ENCODE measurements at places on chromosomes 6 and 20.

DNA sequence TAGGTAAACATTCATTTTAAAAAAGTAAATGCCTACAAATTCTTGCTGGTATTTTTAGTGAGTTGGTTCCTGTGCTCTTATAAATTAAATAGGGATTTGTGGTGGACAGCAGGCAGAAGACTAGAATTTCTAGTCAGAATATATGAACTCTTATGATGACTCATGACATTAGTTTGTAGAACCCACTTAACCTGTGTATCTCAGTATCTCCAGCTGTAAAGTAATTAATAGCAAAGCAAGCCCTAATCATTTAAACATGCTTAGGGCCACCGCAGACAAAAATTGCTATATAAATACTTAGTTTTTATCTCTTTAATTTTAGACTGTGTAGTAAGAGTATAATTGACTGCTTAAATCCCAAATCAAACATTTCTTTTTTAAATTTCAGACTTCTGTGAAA, 2.4 kb downstream of the FAM135A start:
- no peak for DNase-seq

- DNase-seq: no peak
Measured at GRCh38 chr20:37389844-37390275, 43.9 kb downstream of the SRC start.

DNA sequence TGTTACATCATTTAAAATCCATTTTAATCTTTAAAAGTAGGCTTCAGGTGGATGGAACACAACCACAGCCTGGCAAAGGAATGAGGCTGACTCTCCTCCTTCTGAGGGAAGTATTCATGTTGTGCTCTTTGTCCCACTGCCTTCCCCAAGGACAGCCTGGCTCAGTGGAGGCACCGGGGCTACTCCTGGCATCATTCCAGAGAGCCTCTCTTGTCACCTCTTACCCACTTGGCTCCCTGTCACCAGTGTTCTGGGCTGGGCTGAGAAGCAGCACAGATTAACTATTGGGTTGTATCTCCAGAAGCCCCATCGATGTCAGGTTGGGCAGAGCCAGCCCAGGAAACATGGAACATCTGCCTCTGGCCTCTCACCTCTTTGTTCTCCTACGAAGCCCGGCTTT, 10.7 kb upstream of the TP53INP2 start:
- no peak for DNase-seq

- DNase-seq: no peak
Measured at GRCh38 chr6:31860349-31860748, 2.3 kb downstream of the NEU1 start.

DNA sequence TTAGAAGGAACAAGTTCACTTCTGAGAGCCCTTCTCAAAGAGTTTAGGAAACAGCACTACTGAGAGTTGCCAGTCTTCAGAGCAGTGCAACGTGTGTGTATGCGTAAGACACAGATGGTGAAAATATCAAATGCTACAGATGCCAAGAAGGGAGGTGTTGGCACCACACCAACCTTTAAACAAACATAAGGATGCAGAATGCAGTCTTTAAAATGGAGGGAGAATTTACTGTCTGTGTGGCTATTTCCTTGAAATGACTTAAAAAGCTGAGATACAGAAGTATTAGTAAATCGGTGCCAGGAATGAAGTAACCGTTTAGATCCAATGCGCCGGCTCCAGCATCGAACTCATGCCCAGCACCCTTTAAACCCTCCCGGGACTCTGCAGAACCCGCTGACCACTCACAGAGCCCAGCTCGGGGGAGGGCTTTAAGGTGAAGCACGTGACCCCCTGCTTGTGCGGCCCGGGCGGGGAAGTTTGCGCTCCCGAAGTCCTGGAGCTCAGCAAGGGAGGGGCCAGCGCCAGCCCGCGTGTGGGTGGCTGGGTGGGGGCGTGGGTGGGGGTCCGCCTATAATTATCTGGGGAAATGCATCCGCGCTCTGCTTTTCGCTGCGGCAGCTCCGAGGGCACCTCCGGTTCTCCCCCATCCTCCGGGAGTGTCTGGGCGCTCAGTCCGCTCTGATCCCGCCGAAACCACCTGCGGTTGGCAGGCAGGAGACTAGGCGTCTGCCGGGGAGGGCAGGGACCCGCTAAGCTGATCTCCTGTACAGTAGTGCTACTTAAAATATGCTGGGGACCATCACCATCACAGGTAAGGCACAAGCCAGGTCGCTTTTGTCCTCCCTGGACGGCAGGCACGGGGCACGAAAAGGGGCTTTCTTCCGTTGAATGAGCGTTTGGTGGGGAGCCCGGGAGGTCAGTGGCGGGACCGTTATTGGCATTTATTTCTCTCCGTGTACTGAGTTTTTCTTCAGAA, 66.0 kb downstream of the ZBTB2 start:
- DNase-seq: no peak

DNA sequence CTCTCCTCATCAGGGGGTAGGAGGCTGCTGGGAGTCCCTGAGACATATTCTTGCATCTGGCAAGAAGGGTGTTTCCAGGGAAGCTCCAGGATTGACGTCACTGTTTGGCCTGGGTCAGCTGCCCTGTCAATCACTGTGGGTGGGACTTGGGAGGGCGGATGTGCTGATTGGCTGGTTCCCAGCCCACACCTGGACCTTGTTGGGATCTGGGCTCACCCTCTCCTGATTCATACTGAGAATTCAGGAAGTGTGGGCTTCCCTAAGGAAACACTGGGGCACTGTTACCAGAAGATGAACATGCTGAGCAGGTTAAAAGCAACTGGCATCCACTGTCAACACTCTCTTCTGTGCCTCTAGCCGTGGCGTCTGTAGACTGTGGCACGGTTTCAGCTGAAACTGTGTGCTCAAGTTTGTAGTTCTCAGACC, 36.5 kb downstream of the CDH26 start:
- DNase-seq: peak; percentile 39

GRCh38 chr20:38349856-38350255, 3.6 kb downstream of the LBP start:
- DNase-seq: no peak

DNA sequence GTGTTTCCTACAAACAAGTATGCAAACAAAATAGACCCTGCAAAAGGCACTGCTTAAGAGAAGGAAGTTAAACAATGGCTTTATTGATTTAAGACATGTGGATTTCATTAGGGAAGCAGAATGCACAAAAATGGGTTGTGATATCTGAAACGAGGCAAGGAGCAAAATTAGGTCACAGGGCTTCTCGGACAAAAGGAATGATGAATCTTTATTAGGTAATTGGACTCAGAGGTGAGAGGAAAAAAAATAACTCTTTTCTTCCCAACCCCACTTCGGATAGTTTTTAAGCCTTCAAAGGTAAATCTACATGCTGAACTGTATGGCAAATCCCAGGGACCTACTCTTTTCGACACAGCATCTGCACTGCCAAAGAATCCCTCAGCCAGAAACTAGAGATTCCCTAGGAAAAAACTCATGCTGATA, 183.0 kb upstream of the TAB2 start:
- no peak for DNase-seq

GRCh38 chr20:44938637-44939036, 21.6 kb downstream of the TOMM34 start:
- no peak for DNase-seq

GRCh38 chr6:5997420-5997987, 9.2 kb downstream of the NRN1 start:
- DNase-seq: no peak

DNA sequence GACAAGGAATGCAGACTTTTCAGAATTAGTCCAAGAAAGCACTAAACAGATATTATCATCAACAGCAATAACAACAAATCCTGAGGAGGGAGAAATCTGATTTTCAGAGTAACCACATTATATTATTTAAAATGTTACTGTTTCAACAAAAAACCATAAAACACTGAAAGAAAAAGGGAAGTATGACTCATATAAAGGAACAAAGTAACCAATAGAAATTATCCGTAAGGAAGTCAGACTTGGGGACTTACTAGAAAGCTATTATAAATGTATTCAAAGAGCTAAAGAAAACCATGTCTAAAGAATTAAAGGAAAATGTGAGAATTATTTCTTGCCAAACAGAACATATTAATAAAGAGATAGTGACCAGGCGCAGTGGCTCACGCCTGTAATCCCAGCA, 98.1 kb downstream of the MYLK4 start:
- no peak for DNase-seq

DNA sequence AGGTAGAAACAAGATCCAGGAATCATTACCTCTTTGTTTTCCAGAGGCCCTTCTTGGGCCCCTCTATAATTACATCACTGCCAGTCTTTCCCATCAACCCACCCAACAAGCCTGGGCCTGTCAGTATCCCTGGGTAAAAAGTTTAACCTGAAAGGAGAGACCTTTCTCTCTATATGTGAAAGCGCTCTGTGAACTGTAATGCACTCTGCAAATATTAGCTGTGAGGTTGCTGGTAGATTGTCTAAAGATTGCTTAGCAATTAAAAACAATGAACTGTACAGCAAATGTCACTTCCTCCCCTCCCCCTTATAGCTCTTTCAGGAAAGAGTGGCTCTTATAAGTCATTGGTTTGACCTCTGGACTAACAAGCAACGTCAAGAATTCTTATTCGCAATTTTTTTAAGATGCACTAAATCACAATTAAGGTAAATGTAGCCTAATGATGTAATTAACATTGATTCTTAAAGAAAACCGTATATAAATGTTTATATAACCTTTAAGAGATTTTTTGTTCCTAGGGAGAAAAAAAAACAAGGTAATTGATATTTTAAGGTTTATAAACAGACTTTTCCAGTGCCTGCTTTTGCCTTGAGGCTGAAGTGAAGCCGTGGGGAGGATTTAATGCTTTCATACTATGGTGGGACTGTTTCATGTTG, 18.4 kb downstream of the ECT2L start:
- DNase-seq: no peak

GRCh38 chr20:1014471-1014870, 12.4 kb upstream of the RSPO4 start:
- no peak for DNase-seq

- no peak for DNase-seq
Measured at GRCh38 chr6:137873273-137873762, 6.3 kb downstream of the TNFAIP3 start.

DNA sequence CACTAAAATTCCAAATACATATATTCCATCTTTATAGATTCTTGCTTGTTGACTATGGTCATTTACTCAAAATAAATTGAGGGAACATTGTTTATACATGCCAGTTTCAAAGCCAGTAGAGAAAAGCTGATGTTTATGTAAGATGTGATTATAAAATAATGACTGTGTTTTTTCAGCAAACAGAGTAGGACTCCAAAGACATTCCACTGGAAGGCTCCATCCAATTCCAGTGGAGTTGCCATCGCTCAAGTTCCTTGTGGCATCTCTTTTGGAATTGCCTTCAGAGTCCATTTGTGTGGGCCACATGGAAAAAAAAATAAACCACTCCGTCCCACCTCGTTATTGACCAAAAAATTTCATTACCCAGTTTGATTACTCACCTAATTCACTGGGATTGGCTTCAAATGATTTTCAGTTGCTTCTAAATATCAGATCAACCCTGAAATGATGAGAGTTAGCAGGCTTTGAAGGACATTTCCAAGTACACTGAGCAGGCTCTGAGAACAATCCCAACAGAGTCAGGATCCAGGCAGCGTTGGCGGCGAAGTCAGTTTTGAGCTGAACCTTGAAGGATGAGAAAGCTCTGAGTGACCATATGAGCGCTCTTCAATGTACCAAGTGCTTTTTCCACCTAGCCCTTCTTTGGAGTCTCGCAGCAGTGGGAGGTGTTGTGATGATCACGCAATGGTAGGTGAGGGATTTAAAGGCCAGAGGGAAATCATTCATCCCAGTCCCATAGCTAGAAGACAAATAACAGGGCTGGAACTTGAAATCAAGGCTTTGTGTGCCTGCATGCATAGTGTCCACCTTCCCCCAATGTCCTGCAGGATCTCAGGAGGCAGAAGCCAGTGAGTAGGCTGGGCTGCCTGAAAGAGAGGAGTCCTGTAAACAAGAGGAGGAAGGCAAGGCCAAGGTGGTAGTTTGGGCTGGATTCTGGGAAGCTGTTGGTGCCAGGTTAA, 281.7 kb downstream of the CDC5L start:
- DNase-seq: no peak

DNA sequence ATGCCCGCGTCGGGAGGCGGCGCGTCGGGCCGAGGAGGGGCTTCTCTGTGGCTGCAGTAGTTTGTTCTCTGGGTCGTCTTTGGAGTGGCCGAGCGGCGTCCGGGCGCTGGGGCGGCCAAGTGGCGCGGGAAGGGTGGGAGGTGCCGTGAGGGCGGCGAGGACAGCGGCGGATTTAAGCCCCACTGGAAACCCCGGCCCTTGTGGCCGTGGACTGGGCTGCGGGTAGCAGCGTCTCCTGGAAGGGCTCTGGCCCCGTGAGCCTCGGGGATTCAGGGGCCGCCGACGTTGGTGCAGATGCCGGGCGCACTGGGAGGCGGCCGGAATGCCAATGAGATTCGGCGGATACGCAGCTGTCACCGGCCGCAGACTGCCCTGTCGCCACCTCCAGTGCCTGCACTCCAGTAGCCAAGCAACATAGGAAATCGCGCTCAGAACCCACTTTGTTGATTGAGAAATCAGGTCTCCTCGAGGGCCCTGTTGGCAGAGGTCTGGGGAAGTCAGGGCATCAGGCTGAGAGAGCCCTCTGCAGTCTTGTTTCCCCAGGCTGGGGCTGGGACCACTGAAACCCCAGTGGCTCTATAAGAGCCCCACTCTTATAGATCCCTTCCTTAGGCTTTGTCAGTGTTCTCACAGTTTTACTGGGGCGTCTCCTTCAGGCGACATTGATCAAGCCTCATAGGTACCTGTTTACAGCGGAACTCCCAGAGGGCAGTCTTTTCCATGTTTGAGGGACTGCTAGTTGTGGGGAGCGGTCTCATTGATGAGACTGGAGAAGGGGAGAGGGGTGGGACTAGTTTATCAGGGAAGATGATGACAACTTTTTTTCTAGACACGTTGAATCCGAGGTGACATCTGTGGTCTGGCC, 642 bp downstream of the GZF1 start:
- DNase-seq: no peak

GRCh38 chr6:90004511-90004910, 110.2 kb downstream of the GJA10 start:
- DNase-seq: no peak

DNA sequence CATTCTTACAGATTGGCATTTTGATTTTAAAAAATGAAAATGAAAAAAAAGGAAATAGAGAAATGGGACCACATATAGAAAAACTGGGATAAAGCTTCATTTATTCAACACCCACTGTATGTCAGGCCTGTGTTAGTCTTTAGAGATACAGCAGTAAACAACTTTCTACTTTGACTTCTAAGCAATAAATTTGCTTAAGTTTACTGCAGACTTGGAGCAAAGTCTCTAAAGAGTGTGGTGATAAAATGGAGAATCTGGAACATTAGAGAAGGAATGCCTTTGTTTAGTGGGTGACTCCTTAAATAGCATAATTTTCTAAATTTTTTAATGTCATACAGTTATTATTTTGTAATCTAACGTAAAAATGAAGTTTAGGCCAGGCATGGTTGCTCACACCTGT, 80.7 kb upstream of the CNKSR3 start:
- no peak for DNase-seq
